CD8-positive, alpha-beta memory T cell (primary cell): ENCODE measurements at places on chromosomes 3 and 15.

- DNase-seq = no peak
Observed at GRCh38 chr3:118055381-118055780, 979.3 kb downstream of the IGSF11 start.

DNA sequence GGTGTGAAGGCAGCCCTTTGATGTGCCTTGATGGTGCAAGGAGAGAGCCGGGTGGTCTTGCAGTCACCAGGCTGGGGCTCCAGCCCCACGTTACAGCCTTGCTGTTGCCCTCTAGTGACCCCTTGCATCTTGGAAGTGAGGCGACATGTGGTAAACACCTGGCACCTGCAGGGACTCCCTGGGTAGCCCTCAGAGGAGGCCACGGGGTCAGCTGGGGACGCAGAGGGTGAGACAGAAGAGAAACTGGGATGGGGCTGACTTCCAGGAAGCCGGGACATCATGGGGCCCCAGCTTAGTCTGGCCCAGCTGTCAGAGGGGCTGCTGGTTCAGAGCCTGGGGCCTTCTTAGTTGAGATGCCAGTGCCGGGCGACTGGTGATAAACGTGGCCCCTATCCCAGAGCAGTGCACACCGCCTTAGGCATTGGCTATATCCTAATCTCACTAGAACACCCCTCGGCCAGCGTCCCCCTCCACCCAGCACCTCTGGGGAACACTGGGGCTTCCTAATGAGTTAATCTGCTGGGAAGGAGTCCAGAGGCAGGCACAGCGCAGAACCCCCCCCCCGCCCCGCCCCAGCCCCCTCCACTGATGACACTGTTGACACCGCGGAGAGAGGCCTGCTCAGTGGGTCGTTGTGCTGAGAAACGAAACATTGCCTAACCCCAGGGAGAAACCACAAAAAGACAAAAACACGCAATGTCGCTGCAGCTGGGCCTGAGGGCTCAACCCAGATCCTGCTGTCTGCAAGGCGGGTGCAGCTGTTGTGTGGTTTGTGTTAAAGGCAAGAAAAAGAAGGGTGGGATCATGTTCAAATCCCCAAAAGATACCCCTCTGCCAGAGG is 60.5 kb upstream of the KLF13 start:
- DNase-seq = peak; percentile 87

DNA sequence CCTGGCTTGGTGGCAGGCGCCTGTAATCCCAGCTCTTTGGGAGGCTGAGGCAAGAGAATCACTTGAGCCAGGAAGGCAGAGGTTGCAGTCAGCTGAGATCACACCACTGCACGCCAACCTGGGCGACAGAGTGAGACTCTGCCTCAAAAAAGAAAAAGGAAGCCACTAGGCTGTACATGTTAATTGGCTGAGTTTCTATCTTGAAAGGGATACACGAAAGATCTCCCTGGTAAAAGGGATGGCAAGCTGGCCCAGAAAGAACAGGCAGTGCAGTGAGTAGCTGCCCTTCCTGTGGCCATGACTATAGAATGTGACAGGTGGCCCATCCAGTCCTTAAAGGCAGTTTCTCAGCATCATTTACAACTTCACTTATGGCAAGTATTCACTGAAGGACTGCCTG is 12.3 kb downstream of the LRIG1 start:
- DNase-seq = no peak

DNA sequence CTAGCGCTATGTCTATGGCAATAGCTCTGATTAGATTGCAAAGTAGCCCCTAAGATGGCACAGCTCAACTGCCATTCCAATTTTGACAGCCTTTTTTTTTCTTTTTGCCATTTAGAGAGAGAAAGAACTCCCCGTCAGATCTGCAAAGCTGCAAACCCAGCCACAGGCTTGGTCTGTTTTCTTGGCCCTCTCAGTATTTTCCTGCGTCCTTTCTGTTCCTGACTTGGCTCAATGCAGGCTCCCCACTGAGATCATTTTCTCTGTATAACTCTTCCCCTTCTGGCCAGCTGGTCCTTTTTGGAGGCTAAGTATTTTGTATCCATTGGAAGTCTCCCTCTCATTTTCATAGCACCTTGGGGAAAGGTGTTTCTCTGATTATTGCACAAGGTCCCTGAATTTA is 386.7 kb downstream of the UNC13C start:
- no peak for DNase-seq

GRCh38 chr15:74958320-74958907 is 1.8 kb upstream of the RPP25 start:
- DNase-seq = no peak

GRCh38 chr15:40452296-40453090 is 11.7 kb downstream of the BAHD1 start:
- DNase-seq = no peak

GRCh38 chr3:134839990-134840389 is 44.9 kb downstream of the EPHB1 start:
- no peak for DNase-seq

DNA sequence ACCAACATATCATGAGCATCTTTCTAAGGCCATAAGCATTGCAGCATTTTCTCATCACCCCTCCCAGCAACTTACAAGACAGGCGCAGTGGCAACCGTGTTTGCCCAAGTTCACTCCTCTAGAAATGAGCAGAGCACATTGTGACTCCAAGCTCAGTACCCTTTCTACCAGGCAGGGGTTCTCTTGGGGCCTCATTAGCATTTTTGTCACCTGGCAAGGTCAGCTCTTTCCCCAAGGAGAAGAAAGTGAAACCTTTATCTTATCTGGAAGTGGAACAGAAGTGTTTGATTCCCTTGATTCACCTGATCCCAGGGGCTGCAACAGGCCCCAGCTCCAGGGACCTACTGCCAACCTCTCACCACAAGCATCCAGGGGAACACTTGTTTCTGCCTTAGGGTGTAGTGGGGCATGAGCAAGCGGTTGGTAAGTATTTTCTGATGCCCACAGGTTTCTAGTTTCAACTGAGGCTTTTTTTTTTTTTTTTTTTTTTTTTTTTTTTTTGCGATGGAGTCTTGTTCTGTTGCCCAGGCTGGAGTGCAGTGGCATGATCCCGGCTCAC is 44.0 kb upstream of the HERC1 start:
- DNase-seq = no peak

DNA sequence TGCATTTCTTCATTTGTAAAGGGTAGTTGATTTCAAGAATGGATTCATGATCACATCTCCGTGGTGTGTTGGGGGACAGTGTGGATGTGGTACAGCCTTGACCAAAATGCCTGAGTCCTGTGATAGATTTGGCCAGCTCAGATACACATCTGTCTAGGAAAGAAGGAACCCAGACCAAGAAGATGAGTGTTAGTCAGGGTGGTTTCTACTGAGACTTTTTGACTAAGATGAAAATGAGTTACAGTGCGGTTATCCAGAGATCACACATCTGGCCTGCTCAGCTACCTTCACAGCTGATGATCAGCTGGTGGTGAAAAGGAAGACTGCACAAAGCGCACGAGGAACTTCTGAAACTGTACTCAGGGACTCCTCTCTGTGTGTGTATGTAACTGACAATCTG is 68.0 kb downstream of the FNDC3B start:
- DNase-seq = peak; percentile 67

- DNase-seq = peak; percentile 11
Observed at GRCh38 chr15:67834581-67835296, 5.1 kb downstream of the RNU6-1 start.

DNA sequence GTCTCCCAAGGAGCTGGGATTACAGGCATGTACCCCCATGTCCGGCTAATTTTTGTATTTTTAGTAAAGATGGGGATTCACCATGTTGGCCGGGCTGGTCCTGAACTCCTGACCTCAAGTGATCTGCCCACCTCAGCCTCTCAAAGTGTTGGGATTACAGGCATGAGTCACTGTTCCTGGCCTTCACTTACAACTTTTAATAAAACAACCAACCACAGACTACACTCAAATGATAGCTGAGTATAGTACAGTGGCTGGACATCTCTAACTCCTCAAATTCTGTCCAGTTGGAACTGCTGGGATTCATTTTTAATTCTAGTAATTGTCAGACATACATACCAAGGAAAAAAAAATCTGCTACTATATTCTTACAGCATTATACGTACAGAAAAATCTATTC is 71.0 kb downstream of the PBRM1 start:
- no peak for DNase-seq

DNA sequence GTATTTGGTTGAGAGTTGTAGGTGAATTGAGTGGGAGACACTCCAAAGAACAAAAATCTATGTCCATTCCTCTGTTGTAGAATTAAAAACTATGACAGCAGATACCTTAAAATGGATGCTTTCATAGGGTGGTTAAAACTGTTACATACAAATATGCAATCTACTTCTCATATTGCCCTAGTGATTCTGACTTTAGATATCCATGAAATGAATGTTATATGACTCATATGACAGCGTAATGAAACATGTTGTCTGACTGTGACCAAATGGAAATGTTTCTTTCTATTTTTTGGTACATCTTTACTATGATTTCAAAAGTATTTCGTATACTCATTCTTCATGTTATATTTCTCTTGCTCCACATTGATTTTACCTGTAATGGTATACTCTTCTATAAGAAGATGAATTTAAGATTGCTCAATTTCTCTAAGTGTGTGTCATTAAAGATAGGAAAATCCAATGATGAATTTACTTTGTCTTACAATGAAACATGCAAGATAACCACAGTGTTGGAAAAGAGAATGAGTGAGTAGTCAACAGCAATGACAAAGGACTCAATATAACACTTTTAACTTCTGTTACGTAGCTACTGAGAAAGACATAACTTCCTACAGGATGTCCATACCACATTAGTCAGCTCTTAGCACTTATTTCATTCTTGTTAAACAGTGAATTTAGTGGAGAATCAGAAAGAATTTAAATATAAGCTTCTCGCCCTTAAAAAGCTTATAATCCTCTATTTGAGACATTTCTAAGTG is 79.3 kb upstream of the LSAMP start:
- DNase-seq = no peak
